ENCODE measurements at places on chromosomes 7 and 10. TPM values are rescaled to one million over a fixed set of nuclear protein-coding genes. Genes with fewer than 3 reads are reported as not detected.

Gene CYP2C19
- total RNA-seq = 1.1 TPM

Gene DYNC1I1
- total RNA-seq = 8.0 TPM

Gene CALHM1
- total RNA-seq = not detected

Gene INSYN2A
- not detected for total RNA-seq

DNA sequence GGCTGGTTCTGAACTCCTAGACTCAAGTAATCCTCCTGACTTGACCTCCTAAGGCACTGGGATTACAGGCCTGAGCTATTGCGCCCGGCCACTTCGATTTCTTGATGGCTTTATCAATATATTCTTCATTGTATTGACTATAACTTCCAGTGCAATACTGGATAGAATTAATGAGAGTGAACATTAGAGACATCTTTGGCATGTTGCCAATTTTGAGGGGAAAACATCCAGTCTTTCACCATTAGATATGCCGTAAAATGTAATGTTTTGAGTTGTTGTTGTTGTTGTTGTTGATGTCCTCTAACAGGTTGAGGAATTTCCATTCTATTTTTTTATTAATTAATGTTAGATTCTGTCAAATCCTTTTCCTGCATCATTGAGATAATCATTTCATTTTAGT is 578.9 kb downstream of the ZWINT start:
- H3K4me3 ChIP-seq = no peak overlapping the region
- H3K4me1 ChIP-seq = no peaks in the 10 kb centered on the region

Gene MLXIPL
- total RNA-seq = 3.6 TPM

- DNase-seq = no peak
- H3K4me3 ChIP-seq = peak overlapping the region; percentile 1
- no peaks in the 10 kb centered on the region for H3K27me3 ChIP-seq
- H3K27ac ChIP-seq = peak overlapping the region; percentile 91
- H3K36me3 ChIP-seq = no peaks in the 10 kb centered on the region
Measured at GRCh38 chr10:110833941-110834628, 37.6 kb upstream of the PDCD4 start.

DNA sequence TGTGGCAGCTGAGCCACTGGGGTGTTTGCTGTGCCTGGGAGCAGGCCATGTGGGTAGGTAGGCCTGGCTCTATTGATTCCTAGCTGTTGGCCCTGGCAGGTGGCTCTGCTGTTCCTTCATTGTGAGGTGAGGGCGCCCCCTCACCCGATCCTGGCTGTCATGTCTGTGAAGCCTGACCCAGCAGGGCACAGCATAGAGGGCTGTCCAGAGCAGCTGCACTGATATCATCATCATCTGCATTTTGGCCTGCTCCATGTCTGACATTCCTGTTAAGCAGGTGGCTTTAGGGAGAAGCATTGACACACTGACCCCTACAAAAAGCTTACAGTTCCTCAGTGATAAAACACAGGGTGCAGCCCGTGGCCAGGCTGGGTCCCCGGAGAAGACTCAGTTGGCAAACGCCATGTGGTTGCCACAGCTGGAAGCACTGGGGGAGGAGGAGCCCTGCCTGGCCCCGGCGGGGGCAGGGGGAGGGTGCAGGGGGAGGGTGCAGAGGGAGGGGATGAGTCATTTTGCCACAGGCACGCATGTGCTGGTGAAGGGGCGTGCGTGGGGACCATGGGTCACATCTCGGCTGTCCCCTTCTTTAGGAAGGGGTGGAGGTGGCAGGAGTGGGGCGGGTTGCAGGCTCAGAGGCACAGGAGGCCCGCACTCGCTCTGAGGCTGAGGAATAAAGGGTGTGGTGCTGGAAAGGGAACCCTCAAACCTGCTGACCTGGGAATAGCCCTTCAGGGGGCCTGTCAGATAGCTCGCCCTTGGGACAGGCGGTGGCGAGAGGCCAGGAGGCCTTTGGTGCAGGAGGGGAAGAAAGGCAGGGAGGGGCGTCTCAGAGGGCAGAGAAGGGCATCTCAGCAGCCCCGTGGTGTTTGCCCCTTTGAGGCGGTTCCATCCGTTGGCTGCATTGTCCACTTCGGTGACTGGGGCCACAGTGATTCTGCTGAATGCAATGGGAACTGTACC is 31.6 kb downstream of the IKZF1 start:
- no peaks in the 10 kb centered on the region for H3K36me3 ChIP-seq
- H3K27me3 ChIP-seq = no peaks in the 10 kb centered on the region
- no peak overlapping the region for H3K4me3 ChIP-seq
- no peak for DNase-seq
- no peaks in the 10 kb centered on the region for H3K4me1 ChIP-seq

Data from esophagus squamous epithelium (tissue), 5 donors.